ENCODE measurements at places on chromosomes 12 and 14.

GRCh38 chr12:107955966-107956643 is 173.0 kb upstream of the WSCD2 start:
- no peak overlapping the region for H3K4me3 ChIP-seq
- H3K27ac ChIP-seq, result no peak overlapping the region
- H3K27me3 ChIP-seq, result no peaks in the 10 kb centered on the region

- no peaks in the 10 kb centered on the region for H3K36me3 ChIP-seq
- no peak for ATAC-seq
- peaks cover 42% of the 10 kb centered on the region for H3K4me1 ChIP-seq
- H3K4me3 ChIP-seq, result no peak overlapping the region
Observed at GRCh38 chr14:105095236-105095805, 30.1 kb upstream of the GPR132 start.

- H3K27ac ChIP-seq, result peak overlapping the region; percentile 30
- no peaks in the 10 kb centered on the region for H3K27me3 ChIP-seq
- peak; percentile 67 for ATAC-seq
- peaks cover 7% of the 10 kb centered on the region for H3K4me1 ChIP-seq
Observed at GRCh38 chr12:108779998-108780688, 48.8 kb upstream of the CORO1C start.

DNA sequence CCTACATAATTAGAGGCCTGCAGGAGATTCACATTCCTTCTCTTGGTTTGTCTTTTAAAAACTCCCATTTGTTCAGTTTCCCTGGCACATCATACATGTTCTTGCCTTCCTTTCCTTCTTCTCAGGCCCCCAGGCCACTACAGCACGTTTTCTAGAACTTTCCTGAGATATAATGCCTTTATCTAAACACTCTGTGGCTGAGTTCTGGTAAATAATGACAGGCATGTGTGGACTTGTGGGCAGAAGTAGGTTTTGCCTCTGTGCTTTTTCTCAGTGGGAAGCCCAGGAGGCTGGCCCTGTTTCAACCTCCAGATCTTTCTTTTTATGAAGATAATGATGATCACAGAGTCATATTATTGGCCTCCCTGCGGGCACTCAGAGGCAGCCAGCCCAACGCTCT is 117.2 kb downstream of the TMX1 start:
- H3K36me3 ChIP-seq, result no peaks in the 10 kb centered on the region
- H3K27ac ChIP-seq, result no peak overlapping the region

DNA sequence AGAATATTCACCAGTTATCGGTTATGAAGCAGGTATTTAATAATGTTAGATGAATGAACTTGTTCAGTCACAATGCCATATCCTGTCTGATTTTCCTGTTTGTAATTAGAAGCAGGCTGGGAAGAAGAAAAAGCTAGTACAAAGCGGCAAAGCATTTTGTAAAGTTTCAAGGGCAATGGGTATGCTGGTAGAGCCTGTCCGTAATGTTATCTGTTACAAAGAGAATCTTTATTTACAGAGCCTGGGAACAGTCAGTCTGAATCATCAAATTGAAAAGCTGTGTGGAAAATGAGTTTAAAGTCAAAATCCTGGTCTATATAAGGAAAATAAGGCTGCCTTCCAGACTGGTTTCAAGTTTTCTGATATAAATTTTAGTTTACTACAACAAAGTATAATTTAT is 40.5 kb downstream of the PARP11 start:
- H3K27ac ChIP-seq, result no peak overlapping the region
- no peaks in the 10 kb centered on the region for H3K27me3 ChIP-seq

DNA sequence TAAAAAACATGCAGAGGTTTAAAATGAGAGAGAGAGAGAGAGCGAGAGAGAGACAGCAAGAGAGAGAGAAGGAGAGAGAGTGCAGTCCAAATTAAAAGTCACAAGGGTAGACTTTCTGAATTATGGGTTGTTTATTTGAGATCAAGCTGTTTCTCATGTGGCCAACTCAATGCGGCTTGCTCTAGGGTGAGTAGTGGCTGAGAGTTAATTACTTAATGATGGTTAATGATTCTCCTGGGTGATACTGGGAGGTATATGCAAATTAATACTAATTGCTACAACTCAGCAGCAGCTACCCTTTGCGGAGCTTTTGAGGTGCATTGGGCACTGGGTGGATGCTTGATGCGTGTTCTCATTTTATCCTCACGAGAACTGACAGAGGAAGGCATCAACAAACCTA is 122.1 kb upstream of the NOS1 start:
- no peak overlapping the region for H3K4me3 ChIP-seq
- peaks cover 34% of the 10 kb centered on the region for H3K27me3 ChIP-seq
- H3K27ac ChIP-seq, result no peak overlapping the region
- no peak for ATAC-seq

- no peak overlapping the region for H3K4me3 ChIP-seq
- no peak overlapping the region for H3K27ac ChIP-seq
- no peaks in the 10 kb centered on the region for H3K36me3 ChIP-seq
- no peaks in the 10 kb centered on the region for H3K4me1 ChIP-seq
Observed at GRCh38 chr12:6367969-6368892, 7.1 kb downstream of the SCNN1A start.

DNA sequence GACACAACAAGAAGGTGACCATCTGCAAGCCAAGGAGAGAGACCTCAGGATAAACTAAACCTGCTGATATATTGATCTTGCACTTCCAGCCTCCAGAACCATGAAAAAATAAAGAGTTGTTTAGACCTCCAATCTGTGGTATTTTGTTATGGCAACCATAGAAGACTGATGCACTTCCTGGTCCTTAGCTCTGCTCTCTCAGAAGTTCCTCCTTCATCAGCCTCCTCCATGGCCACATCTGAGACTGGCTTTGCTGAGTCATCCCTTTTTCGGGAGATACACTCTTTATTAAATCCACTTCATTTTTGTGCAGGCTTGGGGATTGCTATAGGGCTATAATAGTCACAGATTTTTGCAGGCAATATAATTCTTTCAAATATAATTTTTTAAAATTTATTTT is 89.6 kb upstream of the ATF7IP start:
- no peaks in the 10 kb centered on the region for H3K27me3 ChIP-seq
- no peak overlapping the region for H3K27ac ChIP-seq
- H3K4me3 ChIP-seq, result no peak overlapping the region
- no peaks in the 10 kb centered on the region for H3K4me1 ChIP-seq
- no peaks in the 10 kb centered on the region for H3K36me3 ChIP-seq

DNA sequence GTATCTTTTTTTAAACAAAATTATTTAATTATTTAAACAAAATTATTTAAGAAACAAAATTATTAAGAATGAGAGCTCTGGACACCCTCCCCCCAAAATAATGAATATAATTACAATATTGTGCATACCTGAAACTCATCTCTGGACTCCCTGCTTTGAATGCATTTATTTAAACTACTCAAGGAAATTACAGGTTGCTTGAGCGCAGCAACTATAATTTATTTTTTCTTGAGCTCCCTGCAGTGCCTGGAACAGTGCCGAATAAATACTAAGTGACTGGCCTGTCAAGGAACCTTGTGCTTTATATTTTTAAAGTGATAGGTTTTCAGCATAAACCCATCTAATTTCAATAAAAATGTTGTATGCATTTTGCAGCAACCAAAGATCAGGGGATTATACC is 93.9 kb downstream of the KCNC2 start:
- no peak for ATAC-seq
- no peaks in the 10 kb centered on the region for H3K4me1 ChIP-seq
- no peak overlapping the region for H3K4me3 ChIP-seq
- no peaks in the 10 kb centered on the region for H3K27me3 ChIP-seq

DNA sequence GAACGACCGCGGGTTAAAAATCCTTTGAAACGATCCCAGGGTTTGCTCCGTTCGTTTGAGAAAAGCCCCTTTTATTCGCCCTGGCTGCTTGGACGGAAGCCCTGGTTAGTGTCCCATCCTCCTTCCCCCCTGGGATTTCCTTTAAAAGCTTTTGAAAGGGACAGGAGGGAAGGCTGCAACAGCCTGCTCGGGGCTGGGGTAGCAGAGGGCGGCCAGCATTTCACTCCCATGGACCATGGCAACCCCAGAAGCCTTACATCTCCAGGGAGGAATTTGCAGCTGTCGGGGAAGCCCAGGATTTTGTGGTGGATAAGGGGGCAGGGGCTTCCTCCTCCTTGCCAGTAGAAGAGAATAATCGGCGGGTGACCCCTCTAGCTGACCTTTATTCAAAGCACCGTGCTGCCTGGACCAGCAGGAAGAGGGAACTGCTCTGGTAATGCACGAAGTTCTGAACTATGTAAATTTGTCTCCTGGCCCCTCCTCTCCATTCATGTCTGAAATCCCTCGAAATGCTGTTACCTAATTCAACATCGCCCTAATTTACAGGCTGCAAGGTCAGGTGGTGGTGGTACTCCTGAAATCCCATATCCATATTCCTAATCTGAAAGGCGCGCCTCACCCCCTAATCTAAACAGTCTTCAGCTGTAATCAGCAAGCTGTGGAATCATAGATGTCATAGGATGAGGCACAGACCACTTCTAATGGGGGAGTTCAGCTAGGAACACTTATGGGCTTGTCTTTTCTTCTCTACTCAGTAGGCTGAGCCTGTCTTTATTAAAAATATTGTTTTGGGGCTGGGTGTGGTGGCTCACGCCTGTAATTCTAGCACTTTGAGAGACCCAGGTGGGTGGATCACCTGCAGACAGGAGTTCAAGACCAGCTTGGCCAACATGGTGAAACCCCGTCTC is 1.0 kb upstream of the CLIP1 start:
- ATAC-seq, result no peak
- H3K36me3 ChIP-seq, result no peaks in the 10 kb centered on the region
- H3K4me3 ChIP-seq, result peak overlapping the region; percentile 56

DNA sequence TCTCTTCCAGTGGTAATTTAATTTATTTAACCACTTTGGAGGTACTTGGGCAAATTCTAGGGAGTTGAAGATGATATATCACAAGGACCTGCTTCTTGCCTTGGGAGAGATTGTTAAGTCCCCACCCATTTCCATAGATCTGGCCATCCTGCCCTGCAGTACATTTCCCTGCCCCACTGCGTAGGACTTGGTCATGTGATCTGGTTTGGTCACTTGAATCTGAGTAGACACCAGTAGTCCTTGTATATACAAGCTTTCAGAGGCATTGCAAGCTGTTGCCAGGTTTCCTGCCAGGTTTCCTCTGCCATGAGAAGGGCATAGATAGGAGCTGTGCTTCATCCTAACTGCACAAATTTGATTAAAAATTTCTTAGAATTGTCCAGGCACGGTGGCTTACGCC is 200.0 kb downstream of the ADAMTS20 start:
- no peaks in the 10 kb centered on the region for H3K4me1 ChIP-seq
- H3K4me3 ChIP-seq, result no peak overlapping the region
- H3K36me3 ChIP-seq, result no peaks in the 10 kb centered on the region
- no peaks in the 10 kb centered on the region for H3K27me3 ChIP-seq
- no peak for ATAC-seq
- no peak overlapping the region for H3K27ac ChIP-seq

Measured in gastroesophageal sphincter (tissue), 4 donors.